NCI-H1930 (cell line): ENCODE measurements at places on chromosomes 7 and 10.

GRCh38 chr10:114499630-114500190 lies 95.4 kb upstream of the AFAP1L2 start:
- DNase-seq: no peak

- DNase-seq: no peak
Observed at GRCh38 chr10:82961864-82962263, 1086.9 kb downstream of the NRG3 start.

- DNase-seq: no peak
Observed at GRCh38 chr7:54728411-54728810, 30.6 kb downstream of the SEC61G start.

- DNase-seq: no peak
Observed at GRCh38 chr10:95889830-95890229, 17.9 kb upstream of the CC2D2B start.

GRCh38 chr10:11682267-11682683 lies 59.9 kb upstream of the ECHDC3 start:
- no peak for DNase-seq

DNA sequence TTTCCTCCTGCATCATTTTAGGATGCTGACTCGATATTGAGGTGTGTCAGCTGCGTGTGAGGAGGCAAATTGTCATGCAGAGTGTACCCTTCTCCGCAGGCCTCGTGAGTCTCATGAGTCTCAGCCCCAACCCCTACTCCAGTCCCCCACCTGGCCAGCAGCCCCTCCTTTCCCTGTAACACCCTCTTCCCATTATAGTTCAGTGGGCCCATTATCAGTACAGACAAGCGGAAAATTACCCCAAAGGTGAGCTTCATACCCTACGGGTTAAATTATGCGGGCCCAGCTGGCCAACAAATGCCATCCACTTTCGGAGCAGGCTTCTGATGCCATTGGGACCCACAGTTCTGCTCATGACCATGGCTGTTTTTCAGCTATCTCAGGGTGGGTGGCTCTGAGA lies 25.2 kb downstream of the SFTPD start:
- DNase-seq: no peak
